ENCODE measurements at places on chromosomes 2 and 18.

DNA sequence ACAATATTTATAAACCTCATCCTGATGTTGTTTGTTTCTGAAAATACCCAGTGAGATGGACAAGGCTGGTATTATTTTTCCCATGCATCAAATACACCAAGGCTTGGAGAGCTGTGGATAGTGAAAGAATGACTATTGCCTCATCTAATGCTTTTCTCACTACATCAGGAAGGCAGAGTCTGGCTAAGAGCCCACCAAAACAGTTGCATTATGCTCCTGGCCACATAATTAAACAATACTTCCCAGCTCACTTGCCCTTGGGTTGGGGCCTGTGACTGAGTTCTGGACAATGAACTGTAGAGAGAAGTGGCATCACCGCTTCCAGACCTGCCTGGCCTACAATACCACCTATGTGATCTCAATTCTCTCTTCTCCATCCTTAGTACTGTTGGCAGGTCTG is 46.4 kb upstream of the REEP1 start:
- DNase-seq, result no peak

- peak; percentile 57 for DNase-seq
Measured at GRCh38 chr2:17544256-17544655, 3.8 kb downstream of the VSNL1 start.

- no peak for DNase-seq
Measured at GRCh38 chr2:36740061-36740460, 43.6 kb downstream of the VIT start.

- no peak for DNase-seq
Measured at GRCh38 chr18:66553824-66554223, 50.1 kb downstream of the CDH19 start.

DNA sequence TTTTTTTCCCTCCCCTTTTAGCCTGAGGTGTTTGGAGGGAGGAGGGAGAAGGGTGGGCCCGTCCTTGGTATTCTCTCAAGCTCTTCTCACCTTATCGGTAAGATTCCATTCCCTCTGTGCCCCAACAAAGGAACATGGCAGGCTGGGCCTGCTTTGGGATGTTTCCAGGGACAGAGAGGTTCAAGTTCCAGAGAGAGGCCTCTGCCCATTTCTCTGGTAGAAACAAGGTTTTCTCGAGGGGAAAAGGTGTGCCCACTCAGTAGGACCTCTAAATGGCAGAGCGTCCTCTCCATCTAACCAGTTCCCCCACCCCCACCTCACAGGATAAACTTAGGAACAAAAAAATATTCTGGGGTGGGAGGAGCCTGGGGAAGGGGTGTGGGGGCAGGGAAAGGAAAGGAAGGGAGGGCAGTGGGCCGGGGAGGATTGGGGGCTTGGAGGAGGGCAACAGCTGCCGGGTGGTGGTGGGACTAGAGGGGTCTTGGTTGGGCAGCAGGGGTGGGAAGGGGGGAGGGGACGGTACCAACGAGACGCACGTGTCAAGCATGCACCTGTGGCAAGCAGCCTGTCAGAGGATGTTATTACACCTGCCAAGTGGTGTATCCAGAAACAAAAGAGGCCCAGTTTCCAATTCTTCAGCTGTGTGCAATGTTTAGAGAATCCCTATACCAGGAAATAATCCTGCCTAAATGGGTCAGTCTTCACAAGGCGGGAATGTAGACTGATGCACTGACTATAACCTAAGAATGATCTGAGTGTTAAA is 2.1 kb downstream of the PCBP1 start:
- no peak for DNase-seq

DNA sequence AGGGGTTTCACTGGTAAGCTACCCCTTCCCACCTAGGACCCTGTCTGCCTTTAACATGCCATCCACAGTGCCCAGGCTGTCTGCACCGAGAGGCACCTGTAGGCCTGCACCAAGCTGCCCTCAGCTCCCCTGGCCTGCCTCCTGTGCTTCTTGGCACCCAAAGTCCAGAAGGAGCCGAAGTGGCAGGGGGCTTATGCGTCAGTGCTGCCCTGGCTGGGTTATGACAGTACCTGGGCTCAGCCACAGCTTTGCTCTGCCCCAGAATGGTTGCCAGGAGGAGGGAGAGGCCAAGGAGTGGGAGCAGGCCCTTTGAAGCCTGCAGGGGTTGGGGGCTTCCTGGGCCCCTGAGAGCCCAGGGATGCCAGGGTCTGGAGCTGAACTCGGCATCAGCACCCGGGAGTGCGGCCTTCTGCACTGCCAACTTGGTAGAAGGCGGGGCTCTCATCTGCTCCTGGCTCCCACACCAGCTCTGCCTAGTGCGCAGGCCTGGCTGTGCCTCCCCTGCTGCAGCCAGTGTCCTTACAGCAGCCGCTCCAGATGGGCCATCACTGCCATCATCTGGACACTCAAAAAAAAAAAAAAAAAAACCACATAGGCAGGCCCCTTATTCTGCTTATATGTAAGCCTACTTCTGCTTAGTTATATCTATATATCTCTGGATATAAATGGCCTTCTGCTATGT is 155.4 kb downstream of the THSD7B start:
- DNase-seq, result no peak

GRCh38 chr2:72134997-72135800 is 12.5 kb downstream of the CYP26B1 start:
- no peak for DNase-seq

DNA sequence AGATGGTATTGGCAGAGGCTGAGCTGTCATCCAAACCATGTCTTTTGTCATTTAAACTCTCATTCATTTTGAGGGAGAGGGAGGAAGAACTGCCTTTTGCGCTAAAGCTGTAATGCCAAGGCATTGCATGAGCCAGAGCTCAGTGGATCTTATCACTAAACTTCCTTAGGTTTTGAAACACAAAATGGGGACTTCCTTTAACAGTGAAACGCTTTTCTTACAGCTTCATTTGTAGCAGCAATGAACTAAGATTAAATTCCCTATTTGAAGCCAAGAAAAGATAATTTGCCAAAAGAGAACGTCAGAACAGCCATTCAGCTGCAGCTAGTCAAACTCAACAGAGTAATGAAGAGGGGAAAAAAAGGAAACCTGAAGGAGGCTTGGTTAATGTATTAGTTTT is 143.5 kb upstream of the MMADHC start:
- no peak for DNase-seq

- DNase-seq, result no peak
Measured at GRCh38 chr2:19226871-19227270, 131.6 kb downstream of the OSR1 start.

DNA sequence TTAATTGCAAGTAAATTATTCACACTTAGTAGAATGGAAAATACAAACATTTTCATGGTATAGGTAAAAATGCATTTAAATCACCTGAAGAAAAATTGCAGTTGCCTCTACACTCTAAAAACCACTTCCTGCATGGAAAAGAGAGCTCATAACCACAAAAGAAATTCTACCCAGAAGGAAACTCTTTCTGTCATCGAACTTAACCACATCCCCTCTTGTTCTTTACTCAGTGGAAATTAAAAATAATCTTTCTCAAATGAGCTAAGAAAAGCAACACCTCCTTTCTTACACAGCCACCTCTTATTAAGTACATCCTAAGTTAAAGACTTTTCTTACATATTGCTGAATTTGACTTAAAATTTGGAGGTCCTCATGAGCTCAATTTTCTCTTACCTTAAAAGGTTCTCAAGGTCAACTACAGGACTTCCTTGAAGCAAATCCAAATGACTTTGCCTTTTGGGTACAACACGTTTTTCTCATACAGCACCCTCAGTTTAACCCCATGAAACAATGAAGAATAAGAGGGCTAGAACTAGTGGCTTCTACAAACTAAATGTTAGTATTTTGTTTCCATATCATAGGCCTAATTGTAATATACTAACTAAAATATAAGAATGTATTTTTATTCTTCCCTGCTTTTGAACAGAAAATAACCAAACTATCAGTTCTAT is 109.1 kb upstream of the CRIM1 start:
- no peak for DNase-seq

DNA sequence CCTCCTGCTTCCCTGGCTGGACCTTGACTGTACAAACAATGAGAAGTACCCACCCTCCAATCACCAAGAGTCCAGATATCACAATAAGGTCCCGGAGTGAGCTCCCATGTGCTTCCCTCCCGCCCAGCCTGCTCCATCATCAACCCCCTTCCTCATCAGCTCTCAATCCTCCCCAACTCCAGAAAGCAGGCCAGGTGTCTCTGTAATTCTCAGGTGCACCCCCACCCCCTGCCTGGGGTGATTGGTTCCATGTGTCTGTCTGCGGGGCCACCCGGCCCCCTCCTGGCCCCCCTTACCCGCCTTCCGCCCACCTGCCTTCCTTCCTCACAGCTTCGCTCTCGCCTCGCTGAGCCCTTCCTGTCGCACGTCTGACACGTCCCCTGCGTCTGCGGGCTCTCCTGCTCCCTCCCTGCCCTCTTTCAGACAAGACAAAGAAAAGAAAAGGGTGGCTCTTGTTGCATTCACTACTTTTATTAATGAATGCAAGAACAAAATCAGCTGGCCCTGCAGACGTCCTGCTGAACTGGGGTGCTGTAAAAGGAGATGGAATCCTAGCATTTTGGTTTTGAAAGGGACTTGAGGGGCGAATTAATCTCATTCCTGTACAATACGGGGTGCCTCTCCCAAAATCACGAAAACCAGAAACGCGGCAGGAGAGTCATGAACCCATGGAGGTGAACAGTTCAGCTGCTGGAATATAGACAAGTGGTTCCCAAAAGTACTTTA is 26.5 kb upstream of the IGFBP2 start:
- DNase-seq, result no peak

Data from RWPE1 (cell line).